Astrocyte (in vitro differentiated cells and primary cell): ENCODE measurements at places on chromosomes 5 and 9. TPM values are rescaled to one million over a fixed set of nuclear protein-coding genes. Genes with fewer than 3 reads are reported as not detected.

GRCh38 chr9:78438211-78438610, 141.3 kb downstream of the PSAT1 start:
- DNase-seq = no peak

DNA sequence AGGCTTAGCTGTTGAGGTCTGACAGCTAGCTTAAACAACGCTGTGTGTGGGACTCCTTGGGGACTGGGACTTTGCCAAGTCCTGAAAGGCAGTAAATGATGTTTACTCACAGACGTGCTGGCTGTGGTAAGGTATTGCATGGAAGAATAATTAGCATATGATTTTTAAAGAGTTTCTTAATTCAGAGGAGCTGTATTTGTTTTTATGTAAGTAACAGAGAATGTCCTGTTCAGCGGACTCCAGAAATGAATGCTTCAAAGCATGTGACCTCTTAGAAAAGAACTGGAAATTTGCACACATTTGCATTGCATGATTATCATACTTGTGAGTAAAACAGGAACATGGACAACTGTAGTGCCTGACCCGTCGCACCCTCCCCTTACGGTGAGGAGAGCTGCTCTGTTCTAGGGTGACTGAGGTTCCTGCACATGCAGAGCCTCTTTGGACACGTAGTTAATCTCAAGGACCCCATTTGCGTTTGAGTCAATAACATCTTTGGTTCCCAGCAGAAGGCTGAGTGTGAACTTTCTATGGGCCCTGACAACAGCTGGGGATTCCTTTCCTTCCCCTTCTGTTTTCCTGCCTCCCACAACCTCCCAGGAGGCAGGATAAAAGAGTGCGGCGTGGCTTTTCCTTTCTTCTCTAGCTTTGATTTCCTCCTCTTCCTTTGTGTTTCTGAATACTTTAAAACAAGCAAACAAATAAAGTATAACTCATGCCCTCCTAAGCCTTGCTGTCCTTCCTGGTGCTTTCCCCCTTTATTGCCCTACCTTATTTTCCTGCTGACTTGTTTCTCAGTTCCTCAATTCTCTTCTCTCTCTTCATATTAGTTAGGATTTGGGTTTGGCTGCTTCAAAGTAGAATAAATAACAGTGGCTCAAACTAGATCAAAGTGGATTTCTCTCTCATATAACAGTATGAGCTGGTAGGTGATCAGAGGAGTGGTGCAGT, 157.2 kb upstream of the CD180 start:
- DNase-seq = peak; percentile 18

DNA sequence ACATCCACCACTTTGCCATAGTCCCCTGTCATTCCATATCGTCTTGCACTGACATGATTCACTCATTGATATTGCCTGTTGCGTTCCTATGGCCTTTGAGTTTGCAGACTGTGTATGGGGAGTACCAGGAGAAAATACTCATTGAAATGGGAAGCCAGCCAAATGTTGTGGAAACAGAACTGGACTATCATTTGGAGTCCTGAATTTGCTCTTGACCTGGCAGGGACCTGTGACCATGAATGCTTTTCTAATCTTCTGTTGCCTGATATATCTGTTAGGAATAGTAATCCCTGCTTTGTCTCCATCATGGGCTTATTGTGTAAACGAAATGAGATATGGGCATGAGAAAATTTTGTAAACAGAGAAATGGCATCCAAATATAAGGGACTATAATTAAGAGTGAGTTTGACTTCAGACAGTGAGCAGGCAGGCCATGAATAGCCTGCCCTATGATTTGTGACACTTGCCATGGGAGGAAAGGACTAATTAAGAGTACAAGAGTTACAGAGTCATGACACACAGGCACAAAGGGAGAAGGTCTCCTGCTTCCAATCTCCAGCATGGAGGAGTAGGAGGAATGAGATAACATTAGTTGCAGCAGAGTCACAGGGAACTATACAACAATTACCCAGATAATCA, 572.9 kb upstream of the SGCD start:
- DNase-seq = no peak

GRCh38 chr9:5696884-5697283, 68.0 kb downstream of the RIC1 start:
- DNase-seq = no peak

DNA sequence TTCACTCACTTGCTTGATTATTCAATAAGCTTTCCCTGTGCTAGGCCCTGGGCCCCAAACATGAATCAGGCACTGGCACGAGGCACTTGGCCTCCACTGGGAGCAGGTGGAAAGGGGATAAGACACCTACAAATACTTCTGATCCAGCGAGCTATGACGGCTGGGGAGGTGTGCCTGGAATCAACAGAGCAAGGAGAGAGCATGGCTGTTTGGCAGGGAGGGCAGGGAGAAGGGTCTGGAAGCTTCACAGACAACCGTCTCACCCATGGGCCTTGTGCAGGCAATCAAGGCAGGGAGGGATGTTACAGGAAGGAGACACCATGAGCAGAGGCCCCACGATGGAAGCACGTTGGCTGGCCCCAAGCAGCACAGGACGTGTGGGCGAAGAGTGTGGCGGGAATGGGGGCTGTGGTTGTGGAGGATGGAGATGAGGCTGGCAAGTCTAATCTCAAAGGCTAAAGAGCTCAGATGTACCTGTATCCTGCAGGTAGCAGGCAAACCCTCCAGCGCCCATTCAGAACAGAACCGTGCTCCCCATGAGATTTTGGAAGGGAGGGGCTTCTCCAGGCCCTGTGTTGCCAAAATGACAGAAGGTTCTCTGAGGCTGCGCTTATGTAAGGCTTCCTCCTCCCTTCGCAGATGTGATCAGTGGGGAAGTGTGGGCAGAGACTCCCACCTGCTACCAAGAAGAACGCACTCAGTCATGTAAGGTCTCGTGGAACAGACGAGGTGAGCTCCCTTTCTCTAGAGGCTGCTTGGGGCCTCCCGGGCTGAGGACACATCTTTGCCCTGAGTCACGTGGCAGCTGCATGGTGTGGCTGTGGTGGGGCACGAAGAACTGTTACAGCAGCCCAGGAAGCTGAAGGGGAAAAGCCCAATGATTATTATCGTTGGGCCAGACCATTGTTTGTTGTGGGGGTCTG, 189.7 kb downstream of the DAB2IP start:
- DNase-seq = no peak

The SPINK13 gene
- not detected in 2 replicates for total RNA-seq

GRCh38 chr5:147167529-147167928, 67.3 kb upstream of the STK32A start:
- DNase-seq = no peak

- peak; percentile 38 for DNase-seq
Observed at GRCh38 chr9:123049589-123050222, 16.2 kb downstream of the GPR21 start.

GRCh38 chr5:76851728-76852369, 2.0 kb downstream of the S100Z start:
- no peak for DNase-seq

DNA sequence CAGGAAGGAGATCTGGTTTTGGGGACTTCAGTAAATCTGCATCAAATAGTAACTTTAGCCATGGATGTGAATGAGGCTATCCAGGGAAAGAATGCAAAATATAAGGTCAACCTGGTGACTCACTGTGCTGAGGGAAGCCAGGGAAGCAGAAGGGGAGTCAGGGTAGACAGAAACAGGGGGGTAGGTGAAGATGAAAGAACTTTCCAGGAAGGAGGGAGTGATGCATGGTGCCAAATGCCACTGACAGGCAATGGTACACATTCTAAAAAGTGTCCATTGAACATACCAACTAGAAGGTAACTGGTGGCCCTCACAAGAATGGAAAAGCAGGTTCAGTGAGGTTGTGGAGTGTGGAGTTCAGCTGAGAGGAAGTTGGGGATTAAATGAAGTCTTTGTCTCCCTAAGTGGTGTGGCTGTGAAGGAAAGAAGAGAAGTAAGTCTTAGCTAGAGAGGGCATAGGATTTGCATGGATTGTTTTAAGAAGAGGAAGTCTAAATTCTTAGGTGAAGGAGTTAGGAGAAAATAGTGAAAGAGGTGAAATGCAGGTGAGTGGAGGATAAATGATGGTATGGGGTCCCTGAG, 35.5 kb downstream of the PALM2AKAP2 start:
- peak; percentile 71 for DNase-seq

The MAMDC4 gene
- total RNA-seq = 8.5 and 9.3 TPM in 2 replicates

- DNase-seq = no peak
Observed at GRCh38 chr5:111557686-111558085, 45.4 kb upstream of the STARD4 start.

GRCh38 chr5:130580264-130580663, 584.8 kb downstream of the HINT1 start:
- DNase-seq = no peak

- DNase-seq = no peak
Observed at GRCh38 chr5:168874713-168875380, 295.7 kb upstream of the PANK3 start.

GRCh38 chr9:80378669-80379293, 807.0 kb downstream of the TLE4 start:
- DNase-seq = no peak

The NINJ1 gene
- 26.9 and 28.3 TPM in 2 replicates for total RNA-seq

GRCh38 chr5:104513121-104513602, 950.6 kb upstream of the NUDT12 start:
- DNase-seq = peak; percentile 86

The SLC22A4 gene
- total RNA-seq = 4.1 and 4.5 TPM in 2 replicates

DNA sequence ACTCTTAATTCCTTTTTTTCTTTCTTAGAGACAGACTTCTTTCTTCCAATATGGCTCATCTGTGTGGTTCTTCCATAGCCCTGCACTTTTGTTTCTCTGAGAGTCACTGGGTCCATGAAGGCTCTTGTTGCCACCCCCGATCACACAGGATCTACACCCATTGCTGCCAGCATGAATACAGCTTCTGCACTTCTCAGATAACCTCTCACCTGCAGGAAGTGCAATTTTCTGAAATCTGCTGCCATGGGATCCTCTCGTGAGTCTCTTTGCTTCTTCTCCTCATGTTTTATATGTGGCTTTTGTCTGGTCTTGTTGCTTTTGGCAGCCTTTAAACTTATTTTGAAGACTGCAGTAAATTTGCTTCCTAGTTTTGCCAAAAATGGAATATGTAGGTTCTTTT, 171.2 kb downstream of the TMEM167A start:
- no peak for DNase-seq

The PPP1R26 gene
- 10.6 and 11.3 TPM in 2 replicates for total RNA-seq
